ENCODE measurements at places on chromosomes 6 and 20.

DNA sequence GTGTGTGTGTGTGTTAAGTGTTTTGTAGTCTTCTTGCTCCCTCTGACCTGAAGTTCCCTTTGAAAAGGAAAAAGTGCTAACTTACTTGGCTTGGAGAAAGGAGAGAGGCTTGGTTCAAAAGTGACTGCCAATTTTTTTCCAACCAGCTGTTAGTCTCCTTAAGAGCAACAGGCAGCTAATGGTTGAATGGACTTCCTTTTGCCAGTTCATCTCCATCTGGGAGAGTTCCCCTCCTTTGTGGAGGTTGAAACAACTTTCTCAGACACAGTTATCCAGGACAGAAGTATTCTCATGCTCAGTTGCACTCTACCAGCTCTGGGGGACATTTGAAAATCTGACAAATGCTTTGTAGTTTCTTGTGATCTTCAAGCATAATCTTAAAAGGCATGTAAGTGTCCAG is 4.5 kb downstream of the RIPOR2 start:
- ATAC-seq: no peak

GRCh38 chr20:11895861-11896387 is 21.8 kb upstream of the BTBD3 start:
- ATAC-seq: no peak

DNA sequence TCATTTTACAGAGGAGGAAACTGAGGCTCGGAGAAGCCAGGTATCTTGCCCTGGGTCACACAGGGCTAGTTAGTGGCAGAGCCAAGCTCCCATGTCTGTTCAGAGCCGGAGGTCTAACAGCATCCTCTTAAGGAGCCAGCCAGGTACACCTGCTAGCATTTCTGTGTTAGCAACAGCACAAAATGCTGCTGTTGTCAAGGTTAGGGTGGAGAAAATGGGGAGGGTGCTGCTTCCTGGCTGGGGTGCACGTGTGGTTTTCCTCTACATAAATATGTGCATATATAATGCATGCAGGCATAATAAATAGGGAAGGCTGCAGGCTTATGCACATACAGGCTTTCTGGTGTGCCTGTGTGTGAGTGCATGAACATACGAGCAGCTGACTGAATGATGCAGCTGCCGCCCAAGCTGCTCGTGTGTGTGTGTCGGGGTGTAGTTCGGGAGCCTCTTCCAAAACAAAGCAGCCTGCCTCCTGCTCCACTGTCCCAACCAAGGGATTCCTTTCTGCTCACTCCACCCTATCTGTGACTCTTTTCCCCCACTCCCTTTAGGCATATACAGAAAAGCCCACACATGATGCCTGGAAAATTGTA is 86.6 kb downstream of the CD40 start:
- ATAC-seq: no peak

GRCh38 chr6:144921206-144921975 is 636.3 kb downstream of the UTRN start:
- no peak for ATAC-seq

DNA sequence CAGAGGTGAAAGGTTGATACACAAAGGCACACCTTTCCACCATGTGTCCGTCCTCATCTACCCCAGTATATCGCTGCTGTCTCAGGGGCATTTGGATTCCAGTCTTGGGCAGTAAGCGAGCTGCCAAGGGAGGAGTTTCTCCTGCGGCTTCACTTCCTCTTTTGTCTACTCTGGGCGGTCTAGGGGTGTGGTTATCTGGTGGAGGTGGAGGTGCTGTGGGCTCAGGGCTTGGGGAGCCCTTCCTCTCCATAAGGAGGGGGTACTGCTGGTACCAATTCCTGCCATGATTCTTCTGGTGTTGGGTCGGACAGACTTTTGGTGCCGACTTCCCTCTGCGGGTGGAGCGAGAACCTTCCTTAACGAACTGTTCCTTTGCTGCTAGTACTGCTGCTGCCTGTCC is 31.9 kb upstream of the FABP7 start:
- no peak for ATAC-seq

GRCh38 chr6:37584654-37585522 is 85.2 kb upstream of the CCDC167 start:
- no peak for ATAC-seq

DNA sequence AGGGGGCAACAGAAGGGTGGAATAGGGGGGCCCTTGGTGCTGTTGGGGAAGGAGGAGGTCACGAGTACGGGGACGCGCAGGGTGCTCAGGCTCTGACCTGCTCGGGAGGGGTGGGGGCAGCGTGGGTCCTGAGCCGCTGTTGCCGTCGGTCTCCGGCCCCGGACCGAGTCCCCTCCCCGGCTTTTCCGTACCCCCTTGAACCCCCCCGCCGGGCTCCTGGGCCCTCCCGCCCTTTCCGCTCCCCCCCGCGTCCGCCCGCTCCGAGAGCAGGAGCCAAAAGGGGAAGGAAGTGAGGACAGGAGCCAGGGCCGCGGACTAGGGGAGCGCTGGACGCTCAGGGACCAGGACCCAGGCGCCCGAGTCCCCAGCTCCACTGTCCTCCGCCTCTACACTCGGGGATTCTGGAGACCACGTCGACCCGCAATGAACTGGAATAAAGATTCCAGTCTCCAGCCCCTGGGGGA is at the start of gene RGL2:
RGL2 (minus strand) TSS at position 170 of the 464 bp plus-strand sequence. CDS start 332 bp downstream, outside the sequence.
- peak; percentile 67 for ATAC-seq
